ENCODE measurements at places on chromosomes 7 and 10. TPM values are rescaled to one million over a fixed set of nuclear protein-coding genes. Genes with fewer than 3 reads are reported as not detected.

GRCh38 chr10:11096422-11096821 is 78.8 kb downstream of the CELF2 start:
- no peak overlapping the region for H3K4me3 ChIP-seq
- no peaks in the 10 kb centered on the region for H3K4me1 ChIP-seq
- H3K36me3 ChIP-seq: no peaks in the 10 kb centered on the region

GRCh38 chr7:80705130-80705781 is 66.8 kb downstream of the CD36 start:
- H3K27ac ChIP-seq: no peak overlapping the region
- no peaks in the 10 kb centered on the region for H3K36me3 ChIP-seq
- no peaks in the 10 kb centered on the region for H3K4me1 ChIP-seq
- no peak overlapping the region for H3K4me3 ChIP-seq
- H3K27me3 ChIP-seq: no peaks in the 10 kb centered on the region

DNA sequence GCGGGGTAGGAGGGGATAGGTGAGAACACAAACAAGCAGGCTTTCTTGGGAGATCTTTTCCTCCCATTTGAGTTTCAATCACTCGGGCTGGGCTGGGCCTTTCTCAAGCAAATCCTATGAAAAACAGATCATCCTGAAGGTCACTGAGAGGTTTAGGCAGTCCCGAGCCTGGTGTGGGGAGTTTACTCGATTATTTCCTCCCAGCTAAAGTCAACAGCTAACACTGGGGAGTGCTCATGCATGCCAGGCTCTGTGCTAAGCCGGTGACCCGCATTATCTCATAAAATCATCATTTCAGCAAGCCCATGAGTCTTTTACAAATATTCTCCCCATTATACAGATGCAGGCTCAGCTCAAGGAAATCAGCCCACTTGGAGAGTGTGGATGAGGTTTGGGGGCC is 85.0 kb upstream of the PAX2 start:
- no peaks in the 10 kb centered on the region for H3K36me3 ChIP-seq
- no peak overlapping the region for H3K27ac ChIP-seq
- no peak for DNase-seq
- H3K4me3 ChIP-seq: no peak overlapping the region
- no peaks in the 10 kb centered on the region for H3K4me1 ChIP-seq
- peaks cover 28% of the 10 kb centered on the region for H3K27me3 ChIP-seq

- no peaks in the 10 kb centered on the region for H3K4me1 ChIP-seq
- H3K27me3 ChIP-seq: no peaks in the 10 kb centered on the region
- no peak for DNase-seq
- H3K36me3 ChIP-seq: no peaks in the 10 kb centered on the region
- no peak overlapping the region for H3K27ac ChIP-seq
- H3K4me3 ChIP-seq: no peak overlapping the region
Measured at GRCh38 chr10:61742812-61743211, 80.1 kb downstream of the CABCOCO1 start.

GRCh38 chr10:61836888-61837754 is 64.4 kb upstream of the ARID5B start:
- H3K27ac ChIP-seq: peak overlapping the region; percentile 70
- DNase-seq: peak; percentile 95
- peaks cover 73% of the 10 kb centered on the region for H3K4me1 ChIP-seq
- no peaks in the 10 kb centered on the region for H3K27me3 ChIP-seq
- peak overlapping the region; percentile 21 for H3K4me3 ChIP-seq

Gene MRPS33
- total RNA-seq: 70.8 TPM

Gene ITIH5
- total RNA-seq: not detected

DNA sequence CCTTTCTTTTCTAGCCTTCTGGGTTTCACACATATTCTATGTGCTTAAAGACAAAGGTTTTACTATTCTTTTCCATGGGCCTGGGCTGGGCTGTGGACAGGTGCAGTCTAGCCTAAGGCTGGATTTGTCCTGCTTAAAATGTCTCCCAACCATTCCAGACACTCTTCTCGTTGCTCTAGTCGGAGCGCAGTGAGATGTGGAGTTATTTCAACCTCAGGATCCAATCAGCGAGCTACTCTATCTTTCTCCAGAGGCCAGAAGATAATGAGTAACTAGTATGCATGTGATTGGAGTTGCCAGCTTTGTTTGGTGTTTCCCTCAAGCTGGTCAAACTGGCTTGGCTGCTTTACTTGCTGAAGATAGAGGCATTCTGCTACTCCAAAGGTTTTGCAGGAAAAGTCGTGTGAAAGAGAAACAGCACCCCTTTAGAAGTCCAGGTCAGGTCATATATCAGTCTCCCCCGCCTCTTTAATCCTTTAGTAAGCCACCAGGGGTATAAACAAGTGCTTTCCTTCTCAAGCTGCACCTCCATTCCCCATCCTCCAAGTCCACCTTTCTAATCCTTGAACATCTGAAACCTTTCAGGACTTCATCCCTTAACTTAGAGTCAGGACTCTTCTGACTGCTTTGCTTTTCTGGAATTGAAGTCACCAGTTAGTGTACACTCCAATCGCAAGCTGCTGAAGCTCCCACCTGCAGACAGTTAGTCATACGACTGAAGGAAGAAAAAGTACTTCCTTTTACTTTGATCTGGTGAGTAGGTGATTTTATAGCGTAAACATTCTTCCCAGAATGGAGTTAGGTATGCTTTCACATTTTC is 78.8 kb downstream of the DNMBP start:
- peak overlapping the region; percentile 87 for H3K4me3 ChIP-seq
- DNase-seq: peak; percentile 96
- peak overlapping the region; percentile 98 for H3K27ac ChIP-seq
- H3K4me1 ChIP-seq: peaks cover 20% of the 10 kb centered on the region
- H3K36me3 ChIP-seq: no peaks in the 10 kb centered on the region

DNA sequence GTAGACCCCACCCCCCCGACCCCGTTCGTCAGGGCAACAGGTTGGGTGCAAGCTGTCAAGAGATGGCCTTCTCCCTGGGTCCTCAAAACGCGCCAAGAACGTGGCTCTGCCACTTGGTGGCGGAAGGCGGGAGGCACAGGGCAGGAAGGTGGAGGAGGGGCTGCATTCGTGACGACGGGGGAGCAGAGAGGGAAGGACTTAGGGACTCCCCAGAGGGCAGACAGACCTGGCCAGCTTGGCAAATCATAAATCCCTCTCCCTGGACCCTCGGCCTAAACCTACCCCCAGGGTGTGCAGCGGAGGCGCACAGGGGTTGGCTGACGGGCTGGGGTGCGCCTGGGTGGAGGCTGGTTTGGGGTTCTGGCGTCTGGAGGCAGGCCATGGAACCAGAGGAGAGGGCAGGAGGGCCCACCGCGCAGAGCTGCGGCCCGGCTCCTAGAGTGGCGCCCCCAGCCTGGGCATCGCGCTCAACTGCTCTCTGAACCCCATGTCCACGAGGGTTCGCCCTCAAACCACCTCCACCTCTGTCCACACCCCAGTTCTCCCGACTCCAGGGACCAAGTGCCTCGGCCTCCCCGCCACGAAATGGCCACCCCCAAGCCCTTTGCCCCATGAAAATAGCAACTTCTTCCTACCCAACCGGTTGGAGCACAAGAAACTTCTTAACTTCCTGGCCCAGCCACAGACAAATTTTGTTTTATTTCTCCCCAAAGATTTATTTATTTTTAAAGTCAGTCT is 10.8 kb upstream of the GATA3 start:
- DNase-seq: no peak
- H3K4me1 ChIP-seq: no peaks in the 10 kb centered on the region
- no peak overlapping the region for H3K27ac ChIP-seq

DNA sequence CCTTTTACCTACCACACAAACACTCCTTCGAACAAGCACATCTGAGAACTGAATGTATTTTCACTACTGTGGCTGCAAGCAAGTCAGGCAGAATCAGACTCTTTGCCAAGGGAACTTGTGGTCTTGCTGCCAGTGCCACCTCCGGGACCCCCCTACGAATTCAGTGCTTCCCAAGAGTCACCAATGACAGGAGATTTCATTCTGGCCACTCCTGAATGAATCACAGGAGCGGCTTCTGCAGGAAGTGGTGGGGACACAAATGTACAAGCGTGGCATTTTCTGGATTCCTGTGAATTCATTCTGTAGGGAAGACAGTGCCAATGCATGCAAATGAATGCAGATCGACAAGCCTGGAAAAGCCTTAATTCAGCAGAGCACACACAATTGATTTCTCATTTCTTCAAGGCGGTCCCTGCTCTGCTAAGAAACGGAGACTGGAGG is 161.2 kb downstream of the CAMK1D start:
- no peaks in the 10 kb centered on the region for H3K4me1 ChIP-seq
- H3K27me3 ChIP-seq: no peaks in the 10 kb centered on the region
- no peaks in the 10 kb centered on the region for H3K36me3 ChIP-seq
- H3K4me3 ChIP-seq: no peak overlapping the region
- DNase-seq: no peak
- no peak overlapping the region for H3K27ac ChIP-seq

- H3K4me3 ChIP-seq: no peak overlapping the region
- H3K36me3 ChIP-seq: peaks cover 27% of the 10 kb centered on the region
- no peak for DNase-seq
- H3K27ac ChIP-seq: no peak overlapping the region
- H3K27me3 ChIP-seq: no peaks in the 10 kb centered on the region
Measured at GRCh38 chr10:69489506-69490090, 38.3 kb downstream of the TSPAN15 start.

Gene PTPRZ1
- 0.28 TPM for total RNA-seq

DNA sequence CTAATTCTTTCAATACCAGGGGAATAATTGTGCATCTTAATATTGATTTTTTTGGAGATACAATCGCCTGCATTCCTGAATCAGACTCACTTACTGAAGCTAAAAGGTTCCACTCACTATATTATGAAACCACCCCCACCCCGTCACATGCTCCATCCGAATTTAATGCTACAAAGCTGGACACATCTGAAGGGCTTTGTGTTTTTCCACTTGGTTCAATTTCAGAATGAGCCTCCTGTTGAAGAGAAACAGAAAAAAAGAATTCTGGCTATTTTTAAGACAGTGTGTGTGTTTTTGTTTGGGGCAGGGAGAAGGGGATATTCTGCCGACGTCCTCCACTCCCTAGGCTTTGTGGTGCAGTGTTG is 165.5 kb upstream of the TBX20 start:
- no peaks in the 10 kb centered on the region for H3K27me3 ChIP-seq
- H3K36me3 ChIP-seq: no peaks in the 10 kb centered on the region
- H3K27ac ChIP-seq: no peak overlapping the region

DNA sequence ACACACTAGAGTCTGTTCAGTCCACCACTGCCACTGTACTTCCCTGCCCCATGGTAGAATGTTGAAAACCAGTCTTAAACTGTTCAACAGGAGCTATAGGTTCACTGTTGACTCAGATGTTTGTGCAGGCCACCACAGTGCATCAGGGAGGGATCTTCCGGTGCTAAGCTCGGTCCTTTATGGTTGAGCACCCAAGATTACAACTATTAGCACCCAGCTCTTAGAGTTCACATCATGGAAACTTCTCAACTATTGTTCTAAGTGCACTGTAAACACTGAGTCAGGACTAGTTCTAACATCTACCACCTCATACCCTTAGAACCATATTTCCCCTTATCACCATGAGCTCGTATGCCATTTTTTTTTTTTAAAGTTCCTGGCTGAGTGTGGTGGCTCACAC is 97.1 kb upstream of the MXI1 start:
- H3K27me3 ChIP-seq: no peaks in the 10 kb centered on the region
- H3K27ac ChIP-seq: no peak overlapping the region
- no peak for DNase-seq

Gene EEF1AKMT2
- 18.4 TPM for total RNA-seq

- H3K27ac ChIP-seq: no peak overlapping the region
- H3K36me3 ChIP-seq: no peaks in the 10 kb centered on the region
- no peak for DNase-seq
- no peaks in the 10 kb centered on the region for H3K27me3 ChIP-seq
- no peak overlapping the region for H3K4me3 ChIP-seq
Measured at GRCh38 chr10:94443549-94443948, 41.2 kb downstream of the TBC1D12 start.

Data from PC-9 (cell line).